ENCODE measurements at places on chromosomes 6 and 20.

DNA sequence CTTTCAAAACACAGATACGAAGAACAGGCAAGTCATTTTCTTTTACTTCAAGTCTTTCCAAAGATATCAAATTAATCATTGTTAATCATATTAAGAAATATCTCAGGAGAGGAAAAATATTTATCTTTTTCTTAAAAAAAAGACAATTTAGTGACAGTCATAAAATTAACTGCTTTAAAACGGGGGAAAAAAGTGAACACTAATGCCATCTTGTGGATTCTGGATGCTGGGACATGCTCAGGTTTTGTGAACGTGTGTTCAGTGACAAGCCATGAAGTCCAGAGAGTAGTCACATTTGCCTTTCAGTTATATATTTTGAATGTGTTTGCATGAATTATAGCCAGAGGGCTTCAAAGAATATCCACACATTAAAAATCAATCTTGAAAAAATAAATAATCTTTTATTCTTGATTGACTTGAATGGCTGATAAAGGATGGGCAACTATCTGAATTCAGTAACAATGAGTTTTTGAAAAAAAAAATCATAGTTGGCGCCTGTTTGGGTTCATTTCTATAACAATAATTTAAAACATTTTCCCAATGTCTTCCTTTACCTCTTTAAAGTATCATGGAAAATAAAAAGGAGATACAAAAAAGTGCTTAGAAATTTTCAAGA lies 74.7 kb upstream of the NOX3 start:
- peak; percentile 68 for DNase-seq

- DNase-seq = no peak
Measured at GRCh38 chr6:157497579-157497978, 116.6 kb downstream of the ZDHHC14 start.

GRCh38 chr20:40717343-40717865 lies 28.4 kb upstream of the MAFB start:
- no peak for DNase-seq

DNA sequence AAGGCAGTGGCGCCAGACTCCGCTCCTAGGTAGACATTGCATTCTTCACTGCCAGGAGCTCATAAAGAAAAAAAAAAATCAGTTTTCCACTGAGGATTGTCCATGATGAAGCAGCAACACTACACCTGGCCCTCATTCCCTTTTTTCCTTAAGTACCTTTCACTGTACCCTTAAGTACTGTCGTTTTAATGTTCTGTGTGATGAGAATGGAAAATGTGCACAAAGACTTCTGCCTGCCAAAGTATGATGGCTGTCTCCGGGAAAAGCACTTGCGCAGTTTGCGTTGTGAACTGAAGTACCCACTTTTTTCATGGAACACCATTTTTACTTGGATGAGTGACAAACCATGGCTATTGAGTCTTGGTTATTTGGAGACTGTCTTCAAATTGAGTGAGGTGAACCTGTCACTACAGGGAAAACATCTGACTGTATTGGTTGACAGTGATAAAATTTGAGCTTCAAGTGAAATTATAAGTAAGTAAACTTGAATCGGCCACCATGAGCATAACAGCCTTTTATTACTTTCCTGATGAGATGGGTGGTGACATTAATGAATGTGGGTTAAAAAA lies 104.8 kb downstream of the NCOA3 start:
- no peak for DNase-seq

DNA sequence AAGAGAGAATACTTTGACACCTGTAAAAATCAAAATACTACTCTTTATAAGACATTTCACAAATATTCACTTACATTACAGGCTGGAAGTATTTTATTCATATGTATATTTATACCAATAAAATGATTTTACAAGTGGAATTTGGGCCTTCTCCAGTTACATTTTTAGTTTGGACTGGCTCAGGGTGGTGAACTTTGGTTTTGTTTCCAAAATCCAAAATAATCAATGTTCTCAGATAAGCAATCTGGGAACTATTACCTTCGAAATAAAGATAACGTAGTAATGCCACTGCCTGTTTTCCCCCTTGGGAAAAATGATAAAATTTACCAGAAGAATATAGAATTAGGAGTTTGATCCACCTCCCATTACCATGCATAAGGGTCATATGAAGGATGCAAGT lies 31.6 kb upstream of the SCGN start:
- no peak for DNase-seq

GRCh38 chr20:33450867-33451266 lies 7.3 kb upstream of the SNTA1 start:
- no peak for DNase-seq

DNA sequence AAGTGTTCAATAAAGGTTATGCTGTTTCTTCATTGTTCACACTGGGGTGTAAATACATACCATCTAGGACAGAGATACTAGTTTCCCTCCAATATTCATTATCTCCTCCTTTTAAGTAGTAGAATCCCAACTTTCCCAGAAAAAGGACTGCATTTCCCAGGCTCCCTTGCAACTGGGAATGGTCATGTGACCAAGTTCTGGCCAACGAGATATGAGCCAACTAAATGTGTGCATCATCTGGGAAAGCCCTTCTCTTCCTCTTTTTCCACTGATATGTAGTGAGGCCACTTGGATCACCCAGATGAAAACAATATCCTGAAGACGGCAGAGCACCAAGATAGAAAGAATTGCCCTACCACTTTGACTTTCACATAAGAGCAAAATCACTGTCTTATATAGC lies 97.9 kb upstream of the PTPRT start:
- DNase-seq = no peak

GRCh38 chr20:62935204-62935967 lies 2.6 kb upstream of the GID8 start:
- DNase-seq = peak; percentile 33

GRCh38 chr6:11908436-11909105 lies 103.5 kb upstream of the HIVEP1 start:
- no peak for DNase-seq

- DNase-seq = no peak
Measured at GRCh38 chr6:55937951-55938690, 62.7 kb upstream of the BMP5 start.

DNA sequence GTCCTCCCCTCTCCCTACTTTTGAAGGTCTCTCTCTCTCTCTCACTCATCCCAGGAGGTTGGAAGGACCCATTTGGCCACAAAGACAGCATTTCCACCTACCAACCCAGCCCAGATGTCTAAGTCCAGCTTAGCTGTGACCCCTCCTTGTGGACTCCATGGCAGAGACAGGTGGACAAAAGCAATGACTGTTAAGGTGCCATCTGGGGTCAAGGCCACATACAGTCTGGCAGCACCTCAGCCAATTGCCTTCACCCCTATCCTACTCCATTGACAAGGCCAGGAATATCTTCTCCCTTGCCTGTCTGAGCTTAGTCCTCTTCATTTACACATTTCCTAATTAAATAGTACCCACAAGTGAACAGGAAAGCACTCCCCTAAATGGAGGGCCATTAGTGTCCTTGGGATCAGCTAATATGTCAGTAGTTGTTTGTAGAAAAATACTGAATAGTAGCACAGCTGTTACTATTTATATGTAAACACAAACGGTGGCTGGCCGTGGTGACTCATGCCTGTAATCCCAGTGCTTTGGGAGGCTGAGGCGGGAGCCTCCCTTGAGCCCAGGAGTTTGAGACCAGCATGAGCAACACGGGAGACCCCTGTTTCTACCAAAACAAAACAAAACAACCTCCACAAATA lies 28.8 kb downstream of the GCM1 start:
- no peak for DNase-seq

DNA sequence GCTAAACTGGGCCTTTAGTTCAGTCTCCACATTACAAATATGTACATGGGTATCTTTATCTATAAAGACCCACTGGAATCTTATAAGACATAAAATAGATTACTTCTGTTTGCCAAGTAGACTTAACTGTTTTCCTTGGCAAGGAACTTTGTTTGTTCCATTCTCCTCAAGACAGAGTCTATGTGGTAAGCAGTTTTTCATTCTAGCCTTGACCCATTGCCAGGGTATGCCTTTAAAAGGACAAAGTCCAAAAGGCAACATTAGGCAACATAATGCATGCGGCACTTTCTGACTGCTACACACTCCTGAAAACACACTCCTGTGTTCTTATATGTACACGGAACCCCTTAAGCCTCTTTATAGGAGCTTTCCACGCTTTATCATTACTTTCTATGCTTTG lies 20.4 kb downstream of the VNN1 start:
- no peak for DNase-seq

GRCh38 chr20:38225900-38226263 lies 34.7 kb downstream of the KIAA1755 start:
- no peak for DNase-seq

DNA sequence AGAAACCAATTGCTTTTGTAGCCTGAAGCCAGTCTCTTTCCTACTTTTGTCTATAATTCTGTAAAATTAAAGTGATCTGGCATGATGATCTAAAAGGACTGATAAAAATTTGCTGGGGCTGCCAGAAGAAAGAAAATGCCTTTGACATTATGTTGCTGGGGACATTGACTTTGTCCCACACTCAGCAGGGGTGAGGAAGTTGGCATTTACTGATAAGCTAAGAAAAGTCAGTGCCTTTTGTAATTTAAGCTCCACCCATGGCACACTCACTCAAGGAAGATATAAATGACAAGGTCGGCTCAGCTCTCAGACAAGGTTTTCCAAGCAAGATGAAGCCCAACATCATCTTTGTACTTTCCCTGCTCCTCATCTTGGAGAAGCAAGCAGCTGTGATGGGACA lies at the start of gene SEMG1:
TSS of gene SEMG1 (plus strand) at position 309 of the 400 bp plus-strand sequence. CDS start at position 330, 21 bp downstream.
- DNase-seq = peak; percentile 49

- DNase-seq = no peak
Measured at GRCh38 chr20:2656471-2657117, 4.2 kb downstream of the NOP56 start.

- DNase-seq = no peak
Measured at GRCh38 chr6:85747093-85747492, 104.4 kb upstream of the SYNCRIP start.

DNA sequence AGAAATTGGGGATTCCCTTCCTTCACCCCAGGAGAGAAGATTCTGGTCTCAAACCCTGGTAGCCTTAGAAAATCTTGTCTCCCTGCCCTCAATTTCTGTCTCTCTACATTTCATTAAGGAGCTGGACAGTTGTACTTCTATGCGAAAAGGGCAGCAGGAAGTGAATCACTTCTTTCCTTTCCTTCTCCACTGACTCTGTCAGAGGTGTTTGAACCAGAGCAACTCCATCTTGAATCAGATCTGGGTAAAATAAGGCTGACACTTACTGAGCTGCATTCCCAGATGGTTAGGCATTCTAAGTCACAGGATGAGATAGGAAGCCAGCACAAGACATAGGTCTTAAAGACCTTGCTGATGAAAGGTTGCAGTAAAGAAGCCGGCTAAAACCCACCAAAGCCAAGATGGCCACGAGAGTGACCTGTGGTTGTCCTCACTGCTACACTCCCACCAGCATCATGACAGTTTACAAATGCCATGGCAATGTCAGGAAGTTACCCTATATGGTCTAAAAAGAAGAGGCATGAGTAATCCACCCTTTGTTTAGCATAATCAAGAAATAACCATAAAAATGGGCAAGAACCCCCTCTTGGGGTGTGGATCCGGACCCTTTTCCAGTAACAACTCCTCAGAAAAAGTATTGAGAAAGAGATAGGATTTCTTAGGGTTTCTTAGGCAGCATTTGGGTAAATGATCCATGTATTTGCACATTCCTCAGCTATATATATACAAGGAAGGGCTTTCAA lies 95.8 kb upstream of the PLCB4 start:
- no peak for DNase-seq

GRCh38 chr6:52931351-52931750 lies 21.9 kb upstream of the GSTA3 start:
- no peak for DNase-seq

DNA sequence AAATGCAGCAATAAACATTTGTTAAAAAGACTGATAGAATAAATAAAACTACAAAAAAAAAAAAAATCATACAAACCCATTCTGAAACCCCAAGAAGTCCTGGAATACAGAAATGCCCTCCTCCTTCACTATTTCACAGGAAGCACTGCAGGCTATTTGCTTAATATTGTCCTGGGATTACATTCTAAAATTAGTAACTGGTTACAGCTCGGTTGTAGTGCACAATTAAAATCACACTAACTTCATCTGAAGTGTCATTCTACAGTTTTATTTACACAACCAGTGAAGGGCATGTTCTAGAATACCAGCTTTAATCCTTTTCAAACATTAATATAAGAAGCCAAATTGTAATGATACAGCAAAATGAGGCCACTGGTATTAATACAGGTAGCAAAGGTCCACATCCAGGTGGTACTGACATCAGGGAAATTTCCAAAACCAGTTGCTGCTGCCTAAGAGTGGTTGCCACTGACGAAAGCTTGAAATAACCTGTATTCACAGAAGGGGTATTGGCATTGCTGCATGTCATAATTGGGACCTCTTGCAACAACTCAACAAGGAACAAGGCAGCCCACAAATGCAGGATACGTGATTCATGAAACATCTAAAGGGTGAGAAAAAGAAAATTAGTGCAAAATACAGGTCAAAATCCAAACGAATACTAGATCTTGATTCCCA lies 26.9 kb downstream of the AKIRIN2 start:
- DNase-seq = no peak

DNA sequence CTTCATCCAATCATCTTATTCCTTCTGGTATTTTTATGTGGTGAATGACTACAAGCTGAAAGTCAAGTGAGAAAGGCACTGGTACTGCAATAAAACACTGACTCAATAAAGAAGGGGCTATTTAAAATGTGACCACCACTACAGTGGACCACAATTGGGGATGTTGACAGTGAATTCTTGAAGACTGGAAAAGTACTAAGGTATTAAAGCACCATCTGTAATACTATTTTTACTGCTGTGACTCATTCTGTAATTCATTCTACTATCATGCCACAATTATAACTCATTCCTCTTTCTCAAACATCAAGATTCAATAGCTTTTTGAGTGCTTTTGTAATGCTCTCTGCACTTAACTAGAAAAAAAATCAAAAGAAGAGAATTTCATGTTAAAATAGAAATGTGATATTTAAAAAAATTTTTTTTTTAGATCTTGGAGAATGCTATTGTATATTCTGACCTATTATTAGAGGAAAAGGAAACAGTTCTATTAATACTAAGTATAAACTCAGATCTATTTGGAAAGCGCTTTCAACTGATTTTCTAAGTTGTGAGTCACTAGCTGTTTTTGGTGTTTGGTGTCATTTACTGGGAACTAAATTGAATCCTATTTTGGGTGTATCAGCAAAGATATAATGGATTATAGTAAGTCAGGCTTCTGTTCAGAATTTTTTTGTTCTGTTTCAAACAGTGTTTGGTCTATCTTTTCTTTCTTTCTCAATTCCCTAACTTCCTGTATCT lies 104.7 kb upstream of the TMEM170B start:
- no peak for DNase-seq

DNA sequence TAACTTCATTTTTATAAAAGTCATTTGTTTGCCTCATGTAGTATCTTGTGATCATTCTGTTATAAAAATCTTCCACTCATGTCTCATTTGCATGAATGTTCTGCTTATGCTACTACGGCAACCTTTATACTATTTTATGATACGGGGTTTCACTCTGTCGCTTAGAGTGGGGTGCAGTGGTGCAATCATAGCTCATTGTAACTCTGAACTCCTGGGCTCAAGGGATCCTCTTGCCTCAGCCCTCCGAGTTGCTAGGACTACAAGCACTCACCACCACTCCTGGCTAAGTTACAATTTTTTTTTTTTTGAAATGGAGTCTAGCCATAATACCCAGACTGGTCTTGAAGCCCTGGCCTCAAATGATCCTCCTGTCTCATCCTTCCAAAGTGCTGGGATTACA lies 154.4 kb upstream of the PREP start:
- no peak for DNase-seq

GRCh38 chr6:105452924-105453756 lies 50.3 kb upstream of the PREP start:
- DNase-seq = peak; percentile 30

- no peak for DNase-seq
Measured at GRCh38 chr6:136094812-136095211, 155.3 kb downstream of the MTFR2 start.

- no peak for DNase-seq
Measured at GRCh38 chr6:208938-209337, 83.3 kb upstream of the DUSP22 start.

Measured in hematopoietic multipotent progenitor cell treated with erythropoietin and hydrocortisone succinate and interleukin-3 and kit ligand, for 6 days (in vitro differentiated cells).